ENCODE measurements at places on chromosomes 2 and 18.

DNA sequence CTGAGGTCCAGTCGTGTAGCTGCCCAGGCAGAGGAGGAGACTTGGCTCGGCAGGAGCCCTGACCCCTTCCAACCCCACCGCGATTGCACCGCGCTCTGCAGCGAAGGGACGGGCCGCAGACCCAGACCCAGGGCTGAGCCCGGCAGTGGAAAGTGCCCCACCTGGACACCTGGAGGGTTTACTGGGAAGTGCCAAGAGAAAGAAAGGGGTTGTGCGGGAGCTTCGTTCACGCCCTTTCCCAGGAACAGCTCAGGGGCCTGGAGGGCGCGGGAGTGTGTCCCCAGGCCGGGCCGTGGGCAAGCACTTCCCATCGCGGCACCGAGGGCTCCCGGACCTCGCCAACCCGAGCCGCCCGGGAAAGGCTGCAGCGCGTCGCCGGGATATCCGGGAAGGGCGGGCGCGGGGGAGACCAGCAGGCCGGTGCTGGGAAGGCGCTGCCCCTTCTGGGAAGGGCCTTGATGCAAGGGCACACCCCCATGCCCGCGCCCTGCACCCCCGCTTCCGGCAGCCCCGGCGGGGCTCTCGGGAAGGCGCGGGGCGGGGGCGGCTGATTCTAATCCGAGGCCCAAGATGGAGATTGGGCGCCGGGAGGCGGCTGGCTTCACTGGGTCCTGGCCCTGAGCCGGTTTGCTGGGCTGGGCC, 36.1 kb upstream of the MRPL33 start:
- peaks cover 4% of the 10 kb centered on the region for H3K27me3 ChIP-seq
- H3K4me3 ChIP-seq: peak overlapping the region; percentile 85
- peaks cover 6% of the 10 kb centered on the region for H3K4me1 ChIP-seq
- H3K27ac ChIP-seq: peak overlapping the region; percentile 39

GRCh38 chr2:7593360-7593759, 676.1 kb downstream of the RNF144A start:
- H3K27ac ChIP-seq: no peak overlapping the region
- peaks cover 7% of the 10 kb centered on the region for H3K4me1 ChIP-seq
- H3K27me3 ChIP-seq: no peaks in the 10 kb centered on the region
- no peak for DNase-seq
- H3K4me3 ChIP-seq: no peak overlapping the region
- no peaks in the 10 kb centered on the region for H3K36me3 ChIP-seq

DNA sequence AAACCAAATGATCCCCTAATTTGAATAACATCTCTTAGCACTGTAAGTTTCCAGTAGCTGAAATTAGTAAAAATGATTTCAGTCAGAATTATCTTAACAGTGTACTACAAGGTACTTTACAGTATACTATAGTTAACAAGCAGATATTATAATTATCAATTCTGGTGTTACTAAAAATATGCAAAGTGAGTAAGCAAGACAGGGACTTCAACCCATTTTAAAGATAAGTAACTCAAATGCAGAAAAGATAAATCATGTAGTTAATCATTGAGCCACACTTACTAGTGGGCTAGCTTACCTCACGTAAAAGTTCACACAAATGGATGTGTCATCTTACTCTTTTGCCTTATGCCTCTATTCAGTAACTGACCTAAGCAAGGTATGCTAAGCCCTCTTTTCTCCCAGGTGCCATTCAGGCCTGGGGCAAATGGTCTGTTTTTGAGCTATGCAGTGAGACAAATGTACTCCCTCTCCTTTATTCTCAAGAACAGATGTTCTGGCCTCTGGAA, 101.0 kb downstream of the NBAS start:
- no peaks in the 10 kb centered on the region for H3K27me3 ChIP-seq
- no peak overlapping the region for H3K27ac ChIP-seq
- no peak for DNase-seq
- H3K4me3 ChIP-seq: no peak overlapping the region
- peaks cover 24% of the 10 kb centered on the region for H3K36me3 ChIP-seq
- peaks cover 11% of the 10 kb centered on the region for H3K4me1 ChIP-seq

DNA sequence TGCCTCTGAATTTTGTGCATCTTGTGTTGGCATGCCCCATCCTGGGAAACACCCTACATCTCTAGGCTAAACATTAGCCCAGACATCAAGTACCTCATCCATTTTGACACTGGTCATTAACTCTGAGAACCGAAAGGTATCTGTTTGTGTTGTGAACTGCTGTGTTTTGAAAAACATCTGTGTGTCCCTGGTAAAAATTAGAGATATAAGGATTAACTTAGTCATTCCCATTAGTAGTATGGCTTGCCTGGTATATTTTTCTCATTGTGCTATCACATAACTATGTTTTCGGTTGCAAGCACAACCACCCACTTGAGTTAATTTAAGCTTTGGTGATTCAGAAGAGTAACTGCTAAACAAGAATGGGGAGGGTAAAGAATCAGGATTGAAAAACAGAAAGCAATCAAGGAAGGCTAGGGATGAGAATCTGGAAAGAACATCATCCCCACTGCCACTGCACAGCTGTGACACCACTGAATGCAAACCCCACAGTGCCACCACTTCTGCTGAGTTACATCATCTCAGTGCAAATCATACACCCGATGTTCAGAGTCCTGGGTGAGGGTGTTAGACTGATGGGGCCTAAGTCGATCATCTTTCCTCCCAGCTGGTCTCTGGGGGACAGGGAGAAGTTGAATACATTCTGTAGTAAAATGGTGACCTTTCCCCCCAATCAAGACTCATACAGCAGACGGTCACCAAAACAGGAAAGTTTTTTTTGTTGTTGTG, 234.0 kb downstream of the EPHA4 start:
- no peaks in the 10 kb centered on the region for H3K4me1 ChIP-seq
- no peak for DNase-seq
- H3K36me3 ChIP-seq: no peaks in the 10 kb centered on the region
- no peak overlapping the region for H3K4me3 ChIP-seq
- H3K27ac ChIP-seq: no peak overlapping the region

- H3K27me3 ChIP-seq: peaks cover 19% of the 10 kb centered on the region
- H3K4me1 ChIP-seq: peaks cover 2% of the 10 kb centered on the region
- no peak overlapping the region for H3K4me3 ChIP-seq
- no peak for DNase-seq
- no peaks in the 10 kb centered on the region for H3K36me3 ChIP-seq
Measured at GRCh38 chr2:237012577-237013267, 73.0 kb upstream of the COPS8 start.

- no peak for DNase-seq
- no peaks in the 10 kb centered on the region for H3K36me3 ChIP-seq
- H3K27me3 ChIP-seq: peaks cover 9% of the 10 kb centered on the region
- no peak overlapping the region for H3K27ac ChIP-seq
- peaks cover 2% of the 10 kb centered on the region for H3K4me1 ChIP-seq
Measured at GRCh38 chr2:95012881-95013550, 12.5 kb upstream of the MAL start.

DNA sequence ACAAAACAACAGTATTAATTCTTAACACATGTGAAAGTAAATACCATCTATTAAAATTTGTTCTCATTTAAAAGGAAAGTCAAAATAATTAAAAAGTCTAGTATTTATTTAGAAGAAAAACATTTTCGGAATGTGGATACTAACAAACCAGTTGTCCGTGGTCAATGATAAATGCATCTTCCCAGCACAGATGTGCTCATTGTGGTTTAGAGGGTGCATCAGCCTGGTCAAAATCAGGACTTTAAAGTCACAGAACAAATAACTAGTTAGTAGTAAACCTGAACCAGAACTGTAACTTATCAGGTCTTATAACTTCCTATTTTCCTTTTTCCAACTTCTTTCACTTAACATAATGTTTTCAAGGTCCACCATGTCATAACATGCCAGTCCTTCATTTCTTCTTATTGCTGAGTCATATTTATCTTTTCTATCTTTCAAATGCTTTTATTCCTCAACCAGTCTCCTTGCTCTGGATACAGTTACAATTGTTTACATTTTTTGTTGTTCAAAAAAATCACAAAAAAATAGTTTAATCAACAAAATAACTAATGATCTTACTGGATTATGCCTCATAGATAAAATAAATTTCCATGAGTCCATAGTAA, 55.8 kb downstream of the ID2 start:
- no peak overlapping the region for H3K27ac ChIP-seq
- no peak overlapping the region for H3K4me3 ChIP-seq
- H3K4me1 ChIP-seq: peaks cover 2% of the 10 kb centered on the region
- no peaks in the 10 kb centered on the region for H3K27me3 ChIP-seq
- no peak for DNase-seq

GRCh38 chr2:24385366-24385765, 25.0 kb upstream of the ITSN2 start:
- H3K36me3 ChIP-seq: no peaks in the 10 kb centered on the region
- H3K27ac ChIP-seq: no peak overlapping the region
- no peak overlapping the region for H3K4me3 ChIP-seq
- H3K4me1 ChIP-seq: no peaks in the 10 kb centered on the region
- no peaks in the 10 kb centered on the region for H3K27me3 ChIP-seq
- DNase-seq: no peak

DNA sequence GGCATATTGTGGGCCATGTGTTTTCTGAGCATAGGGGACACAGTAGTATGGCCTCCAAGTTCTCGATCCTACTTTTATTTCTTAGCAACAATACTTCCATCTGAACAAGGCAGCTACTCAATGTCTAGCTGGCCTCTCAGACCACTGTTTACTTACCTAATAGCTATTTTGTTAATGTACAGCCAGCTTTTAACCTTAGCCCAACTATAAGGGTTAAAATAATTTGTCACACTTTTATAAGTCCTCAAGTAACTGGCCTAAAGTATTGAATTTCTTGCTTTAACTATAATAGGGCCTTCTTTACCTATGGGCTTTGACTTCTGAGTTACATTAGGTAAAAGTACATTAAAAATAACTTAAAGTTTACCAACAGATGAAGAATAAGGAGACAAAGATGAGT, 117.4 kb downstream of the GAREM1 start:
- H3K4me3 ChIP-seq: no peak overlapping the region
- H3K27ac ChIP-seq: no peak overlapping the region
- H3K4me1 ChIP-seq: no peaks in the 10 kb centered on the region
- H3K27me3 ChIP-seq: peaks cover 5% of the 10 kb centered on the region
- no peaks in the 10 kb centered on the region for H3K36me3 ChIP-seq

- no peak for DNase-seq
- no peak overlapping the region for H3K27ac ChIP-seq
- H3K27me3 ChIP-seq: no peaks in the 10 kb centered on the region
- peaks cover 4% of the 10 kb centered on the region for H3K36me3 ChIP-seq
- H3K4me3 ChIP-seq: no peak overlapping the region
Measured at GRCh38 chr2:9424447-9425164, 1.2 kb downstream of the CPSF3 start.

GRCh38 chr2:23566241-23567142, 181.5 kb downstream of the KLHL29 start:
- no peaks in the 10 kb centered on the region for H3K4me1 ChIP-seq
- no peak overlapping the region for H3K4me3 ChIP-seq
- DNase-seq: no peak
- no peaks in the 10 kb centered on the region for H3K36me3 ChIP-seq
- peaks cover 5% of the 10 kb centered on the region for H3K27me3 ChIP-seq

- H3K4me3 ChIP-seq: no peak overlapping the region
- no peak for DNase-seq
- no peaks in the 10 kb centered on the region for H3K4me1 ChIP-seq
- H3K27ac ChIP-seq: no peak overlapping the region
- no peaks in the 10 kb centered on the region for H3K36me3 ChIP-seq
Measured at GRCh38 chr2:80054346-80054675, 250.2 kb downstream of the LRRTM1 start.

GRCh38 chr2:78383576-78383975, 641.9 kb upstream of the REG3G start:
- no peak overlapping the region for H3K4me3 ChIP-seq
- H3K4me1 ChIP-seq: no peaks in the 10 kb centered on the region
- DNase-seq: no peak
- H3K27ac ChIP-seq: no peak overlapping the region

DNA sequence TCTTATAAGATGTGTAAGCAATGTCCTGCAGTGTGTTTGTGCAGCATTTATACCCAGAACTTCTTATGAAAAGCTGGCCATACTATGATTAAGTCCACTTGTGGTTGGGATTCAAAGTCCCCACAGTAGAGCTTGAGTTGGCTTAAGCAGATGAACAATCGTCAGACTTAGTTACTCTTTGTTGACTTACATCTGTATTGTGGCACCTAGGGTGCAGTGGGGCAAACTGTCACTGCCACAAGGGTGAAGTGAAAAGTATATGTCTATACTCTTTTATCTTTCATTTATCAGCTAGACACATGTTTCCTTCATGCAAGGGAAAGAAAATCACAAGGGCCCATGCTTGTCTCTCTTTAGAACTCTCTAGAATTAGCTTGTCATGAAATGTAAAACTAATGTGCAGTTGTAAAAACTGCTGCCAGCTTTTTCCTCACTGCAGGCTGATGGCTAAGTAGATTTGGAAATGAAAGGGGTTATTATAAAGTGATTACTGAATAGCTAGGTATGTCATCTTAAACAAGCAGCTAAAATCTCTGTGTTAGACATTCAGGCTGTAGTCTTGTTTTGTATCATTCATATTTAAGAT, 474.5 kb downstream of the PTPRM start:
- H3K4me1 ChIP-seq: no peaks in the 10 kb centered on the region
- H3K36me3 ChIP-seq: no peaks in the 10 kb centered on the region
- no peak overlapping the region for H3K4me3 ChIP-seq
- DNase-seq: no peak
- no peaks in the 10 kb centered on the region for H3K27me3 ChIP-seq

Data from T-helper 17 cell (primary cell).